ENCODE measurements at places on chromosomes 2 and 18. TPM values are rescaled to one million over a fixed set of nuclear protein-coding genes. Genes with fewer than 3 reads are reported as not detected.

- no peak for DNase-seq
Observed at GRCh38 chr2:42969231-42970150, 177.1 kb upstream of the HAAO start.

DNA sequence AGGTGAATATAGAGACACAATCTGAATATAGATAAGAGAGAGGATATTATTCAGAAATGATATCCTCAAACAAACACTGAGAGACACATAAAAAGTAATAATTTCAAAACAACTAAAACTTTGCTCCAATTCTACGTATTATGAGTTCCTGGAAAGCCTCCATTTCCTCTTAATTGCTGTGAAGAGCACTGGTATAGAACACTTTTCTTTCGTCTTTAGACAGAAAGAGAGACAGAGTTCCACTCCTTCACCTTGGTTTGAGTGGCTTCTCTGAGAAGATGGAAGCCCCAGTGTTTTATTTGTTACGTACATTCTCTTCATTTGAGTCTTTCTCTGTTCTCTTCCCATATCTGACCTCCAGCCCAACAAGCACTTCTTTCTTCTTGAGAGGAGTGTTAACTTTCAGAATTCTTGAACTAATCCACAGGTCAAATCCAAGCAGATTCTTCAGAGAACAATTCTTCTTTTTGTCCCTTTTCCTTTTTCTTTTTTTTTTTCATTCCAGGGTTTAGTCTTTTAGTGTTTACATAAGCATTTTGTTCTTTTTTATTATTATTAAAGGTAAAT is 6.4 kb upstream of the PIK3C3 start:
- DNase-seq, result no peak

GRCh38 chr2:159613651-159614285 is 2.6 kb downstream of the BAZ2B start:
- no peak for DNase-seq

DNA sequence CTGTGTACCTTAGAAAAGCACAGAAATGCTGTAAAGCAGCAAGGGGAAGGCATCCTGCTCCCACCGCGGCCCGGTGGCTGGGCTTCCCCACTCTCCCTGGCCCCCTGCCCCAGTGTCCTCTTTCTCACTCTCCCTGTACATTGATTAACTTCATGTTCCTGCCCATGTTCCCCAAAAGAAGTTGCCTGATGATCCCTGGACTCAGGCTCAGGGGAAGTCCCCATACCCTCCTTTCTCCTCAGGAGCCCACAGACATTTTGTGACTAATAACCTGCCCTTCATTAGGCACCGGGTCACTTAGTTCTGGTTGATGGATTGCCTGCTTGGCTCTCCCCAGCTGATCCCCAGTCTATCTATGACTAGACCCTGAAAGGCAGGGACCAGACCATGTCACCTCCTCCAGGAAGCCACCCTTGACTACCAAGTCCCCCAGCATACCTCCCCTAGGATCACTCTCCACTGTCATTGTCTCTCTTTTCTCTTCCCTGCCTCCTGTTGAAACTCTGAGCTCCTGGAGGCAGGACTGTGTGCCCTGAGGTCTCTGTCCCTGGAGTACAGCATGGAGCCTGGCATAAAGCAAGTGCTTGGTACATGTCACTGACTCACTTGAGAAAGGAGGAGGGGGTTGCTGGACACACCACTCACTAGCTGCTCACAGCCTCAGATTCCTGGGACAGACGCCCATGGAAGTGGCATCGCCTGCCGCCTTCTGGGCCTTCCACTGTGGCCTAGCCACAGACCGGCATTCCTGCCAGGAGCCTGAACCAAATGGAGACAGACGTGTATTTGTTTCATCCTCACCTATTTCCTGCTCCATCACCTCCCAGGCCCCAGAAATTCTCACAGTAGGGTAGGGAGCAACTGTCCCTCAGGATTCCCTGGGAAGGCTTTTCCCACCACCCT is 13.5 kb downstream of the MALL start:
- DNase-seq, result no peak

- no peak for DNase-seq
Observed at GRCh38 chr2:31889044-31889443, 121.8 kb downstream of the MEMO1 start.

DNA sequence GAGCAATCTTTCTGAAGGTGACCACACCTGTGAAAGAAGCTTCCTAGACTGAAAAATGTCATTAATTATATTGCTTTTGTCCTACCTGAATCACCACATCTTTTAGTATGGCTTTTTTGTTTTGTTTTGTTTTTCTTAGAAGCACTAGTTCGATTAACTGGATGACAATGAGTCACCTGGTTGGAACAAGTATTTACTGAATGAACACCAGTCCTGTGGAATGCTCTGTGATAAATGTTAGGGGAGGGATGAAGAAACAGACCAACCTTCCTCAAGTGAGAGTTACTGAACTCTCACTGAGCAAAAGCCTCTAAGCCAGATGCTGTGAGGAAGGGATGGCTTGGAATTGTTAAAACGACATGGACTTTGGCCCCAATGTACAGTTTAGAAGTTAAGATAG is 26.8 kb upstream of the DCC start:
- no peak for DNase-seq

- DNase-seq, result no peak
Observed at GRCh38 chr2:110717734-110718133, 14.6 kb upstream of the ACOXL start.

- DNase-seq, result no peak
Observed at GRCh38 chr2:68740400-68740914, 5.8 kb downstream of the ARHGAP25 start.

GRCh38 chr18:12657684-12658425 is at the start of gene SPIRE1:
Gene SPIRE1, minus strand, starts transcription at chr18:12658107. Its CDS starts 241 bp downstream, at chr18:12657866.
- DNase-seq, result peak; percentile 48

- DNase-seq, result no peak
Observed at GRCh38 chr2:136000502-136000901, 15.1 kb upstream of the DARS1 start.

- DNase-seq, result no peak
Observed at GRCh38 chr2:19839438-19839837, 62.3 kb downstream of the TTC32 start.

- DNase-seq, result no peak
Observed at GRCh38 chr2:181352158-181352557, 105.0 kb upstream of the ITGA4 start.

- no peak for DNase-seq
Observed at GRCh38 chr2:106197878-106198277, 3.8 kb upstream of the UXS1 start.

- no peak for DNase-seq
Observed at GRCh38 chr2:137951586-137951985, 12.7 kb upstream of the HNMT start.

DNA sequence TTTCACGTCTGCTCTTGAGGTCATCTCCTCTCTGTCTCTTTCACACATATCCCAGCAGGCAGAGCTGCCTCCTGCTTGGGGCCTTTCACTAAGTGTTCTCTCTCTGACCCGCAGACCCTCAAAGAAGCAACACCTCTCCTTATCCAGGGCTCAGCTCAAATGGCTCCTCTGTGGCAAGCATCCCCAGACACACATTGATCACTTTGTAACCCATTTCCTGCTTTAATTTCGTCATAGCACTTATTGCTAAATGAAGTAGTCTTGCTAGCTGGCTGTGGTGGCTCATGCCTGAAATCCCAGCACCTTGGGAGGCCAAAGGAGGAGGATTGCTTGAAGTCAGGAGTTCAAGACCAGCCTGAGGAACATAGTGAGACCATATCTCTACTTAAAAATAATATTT is 41.4 kb downstream of the SGPP2 start:
- no peak for DNase-seq

GRCh38 chr2:12896318-12896982 is 179.7 kb downstream of the TRIB2 start:
- DNase-seq, result no peak

GRCh38 chr2:38163006-38163405 is 87.1 kb upstream of the CYP1B1 start:
- no peak for DNase-seq

DNA sequence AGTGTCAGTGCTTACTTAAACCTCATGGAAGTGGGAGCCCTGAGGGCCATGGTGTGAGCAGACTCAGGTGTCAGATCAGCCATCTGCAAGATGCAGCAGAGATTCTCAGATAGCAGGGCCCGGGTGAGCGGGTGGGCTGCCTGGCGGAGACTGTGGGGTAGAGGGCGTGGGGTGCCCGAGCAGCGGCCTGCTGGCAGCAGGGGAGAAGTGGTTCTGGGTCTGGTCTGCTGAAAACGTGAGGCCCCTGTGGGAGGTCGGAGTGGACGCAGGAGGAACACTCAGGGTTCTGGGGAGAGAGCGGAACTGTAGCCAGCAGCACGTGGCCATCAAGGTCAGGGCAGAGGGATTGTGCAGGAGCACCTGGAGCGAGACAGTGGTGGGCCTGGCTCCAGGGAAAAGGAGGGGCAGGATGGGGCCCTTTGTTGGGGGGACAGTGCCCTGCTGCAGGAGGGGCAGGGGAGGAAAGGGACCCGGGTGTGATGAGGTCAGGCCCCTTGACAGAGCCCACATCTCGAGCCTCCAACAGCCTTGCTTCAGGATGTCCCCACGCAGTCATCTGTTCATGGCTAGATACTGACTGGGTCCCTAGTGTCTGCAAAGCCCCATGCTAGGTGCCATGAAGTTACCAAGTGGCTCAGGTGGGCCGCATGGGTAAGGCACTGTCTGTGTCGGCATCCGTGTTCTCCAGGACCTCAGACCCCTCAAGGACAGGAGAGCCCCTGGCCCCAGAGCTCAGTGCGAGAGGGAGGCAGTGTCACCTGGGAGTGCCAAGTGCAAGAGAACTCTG is 2.7 kb upstream of the ESPNL start:
- no peak for DNase-seq

DNA sequence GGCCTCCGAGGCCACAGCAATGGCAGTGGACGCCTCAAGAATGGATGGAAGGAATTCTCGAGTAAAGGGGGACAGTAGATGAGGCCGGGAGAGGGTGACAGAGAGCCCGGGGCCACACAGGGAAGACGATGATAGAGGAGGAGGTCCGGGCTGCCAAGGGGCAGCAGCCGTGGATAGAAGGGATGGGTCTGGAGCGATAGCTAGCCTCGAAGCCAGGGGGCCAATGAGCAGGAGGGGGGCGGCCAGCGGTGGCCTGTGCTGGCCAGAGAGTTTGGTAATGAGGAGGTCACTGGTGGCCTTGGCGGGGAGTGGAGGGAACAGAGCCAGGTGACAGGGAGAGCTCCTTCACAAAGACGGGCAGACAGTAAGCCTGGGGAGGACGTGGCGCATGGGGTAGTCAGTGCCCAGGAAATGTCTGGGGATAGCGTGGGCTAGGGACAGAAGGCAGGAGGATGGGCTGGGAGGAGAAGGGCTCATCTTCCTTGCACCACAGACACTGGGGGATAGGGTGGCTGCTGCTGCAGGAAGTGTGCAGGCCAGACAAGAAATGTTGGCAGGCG is 87.8 kb upstream of the ASB18 start:
- DNase-seq, result no peak

DNA sequence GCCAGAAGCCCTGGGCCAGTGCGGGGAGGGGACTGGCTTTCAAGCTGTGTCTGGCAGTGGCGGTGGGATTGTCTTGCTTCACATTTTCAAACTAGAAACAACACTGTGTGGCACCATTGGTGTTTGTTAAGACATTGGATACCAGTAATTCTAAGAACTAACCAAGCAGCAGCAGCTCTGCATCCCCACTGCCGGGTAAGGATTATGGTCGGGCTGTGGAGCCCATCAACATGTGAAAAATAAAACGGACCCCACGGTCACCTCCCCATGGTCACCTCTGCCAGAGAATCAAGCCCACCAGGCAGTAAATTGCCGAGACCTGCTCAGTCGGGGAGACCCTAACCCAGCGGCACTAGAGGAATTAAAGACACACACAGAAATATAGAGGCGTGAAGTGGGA is 65.3 kb downstream of the C18orf63 start:
- DNase-seq, result no peak

DNA sequence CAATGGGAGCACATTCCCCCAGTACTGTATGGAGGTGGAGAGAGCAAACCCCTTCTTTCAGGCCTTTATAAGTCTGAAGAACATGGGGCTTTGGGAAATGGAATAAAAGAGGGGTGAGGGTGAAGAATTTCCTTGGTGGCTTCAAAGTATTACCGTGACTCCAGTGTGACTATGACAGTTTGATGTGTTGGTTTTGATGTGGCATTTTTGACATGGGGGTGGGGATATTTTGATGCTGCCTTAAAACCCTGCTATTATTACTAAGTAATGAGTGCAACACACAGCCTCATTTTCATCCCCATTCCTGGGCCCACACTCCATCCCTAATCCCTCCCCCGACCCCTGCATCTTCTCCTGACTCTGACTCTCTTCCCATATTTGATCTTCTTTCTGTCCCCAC is 23.6 kb downstream of the QPCT start:
- DNase-seq, result no peak

- peak; percentile 69 for DNase-seq
Observed at GRCh38 chr2:105235388-105236059, 6.0 kb upstream of the GPR45 start.

DNA sequence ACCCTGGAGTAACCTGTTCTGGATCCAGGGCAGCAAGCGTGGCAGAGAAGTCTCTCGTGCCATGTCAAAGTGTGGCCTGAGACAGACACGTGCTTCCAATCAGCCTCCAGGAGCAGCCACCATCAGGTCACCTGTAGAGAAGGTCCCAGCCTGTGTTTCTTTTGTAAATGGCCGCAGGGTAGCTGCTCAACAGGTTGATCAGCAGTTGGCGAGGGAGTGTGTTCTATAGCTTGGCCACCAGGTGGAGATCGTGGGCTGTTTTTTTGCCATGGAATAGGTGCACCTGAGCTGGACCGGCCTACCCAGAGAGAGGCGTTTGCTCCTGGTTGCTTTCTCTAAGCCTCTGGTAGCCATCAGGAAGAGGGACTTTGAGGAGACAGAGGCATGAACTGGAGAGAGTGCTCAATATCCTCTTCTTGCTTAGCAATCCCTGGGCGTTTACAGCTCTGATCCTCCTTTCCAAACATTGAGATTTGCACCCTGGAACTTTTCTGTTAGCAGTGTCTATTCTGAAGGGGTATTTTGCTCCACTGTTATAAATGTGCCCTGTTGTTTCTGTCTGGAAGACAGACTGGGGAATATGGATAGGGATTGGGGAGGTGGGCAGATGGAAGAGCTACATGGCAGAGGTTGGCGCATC is 34.2 kb upstream of the EN1 start:
- peak; percentile 62 for DNase-seq

GRCh38 chr18:44835703-44836102 is 155.0 kb downstream of the SETBP1 start:
- no peak for DNase-seq

GRCh38 chr2:197779261-197779660 is 5.9 kb downstream of the BOLL start:
- DNase-seq, result no peak

The AMER3 gene
- total RNA-seq, result not detected

The IL18RAP gene
- 7.6 TPM for total RNA-seq

The VIT gene
- not detected for total RNA-seq

The PAIP2B gene
- total RNA-seq, result 5.3 TPM

The MDH1B gene
- 0.96 TPM for total RNA-seq

The CTDP1 gene
- 103 TPM for total RNA-seq

The LINC00305 gene
- total RNA-seq, result not detected

The UGT1A10 gene
- not detected for total RNA-seq

The DNAJC5G gene
- 0.31 TPM for total RNA-seq

The CNDP1 gene
- not detected for total RNA-seq

The LRP1B gene
- not detected for total RNA-seq

The LYPD1 gene
- not detected for total RNA-seq

The CDH2 gene
- not detected for total RNA-seq

Data from activated T-cell treated with anti-CD3 and anti-CD28 coated beads, Interleukin-2, amount 50 U/mL, for 72 hours (primary cell).